ENCODE measurements at places on chromosomes 6 and 20.
A peak's percentile ranks its signal among the peaks of the same experiment; 100 is the strongest.

GRCh38 chr20:51562332-51563173 lies 20.0 kb upstream of the NFATC2 start:
- DNase-seq = peak; percentile 14

- no peak for DNase-seq
Measured at GRCh38 chr6:89452281-89452680, 19.3 kb downstream of the ANKRD6 start.

GRCh38 chr6:147618927-147619326 lies 110.4 kb downstream of the SAMD5 start:
- DNase-seq = no peak

DNA sequence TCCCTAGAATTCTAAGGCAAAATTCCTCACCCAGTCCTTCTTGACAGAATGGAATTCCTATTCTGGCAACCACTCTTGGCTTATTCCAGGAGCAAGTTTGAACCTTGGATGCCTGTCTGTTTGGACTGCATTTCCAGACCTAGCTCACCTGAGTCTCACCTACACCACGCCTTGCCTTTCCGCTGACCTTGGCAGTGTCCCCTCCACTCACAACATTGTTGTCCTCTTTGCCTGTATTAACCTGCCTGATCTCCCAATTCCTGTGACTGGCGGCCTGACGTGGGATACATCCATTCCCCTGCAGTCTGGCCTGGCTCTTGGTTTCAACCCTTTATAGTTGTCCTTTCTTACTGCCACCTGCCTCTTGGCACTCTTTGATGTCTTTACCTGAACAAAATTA lies 281.4 kb upstream of the SOX4 start:
- DNase-seq = peak; percentile 53

- no peak for DNase-seq
Measured at GRCh38 chr20:44494266-44494665, 18.6 kb downstream of the TTPAL start.

DNA sequence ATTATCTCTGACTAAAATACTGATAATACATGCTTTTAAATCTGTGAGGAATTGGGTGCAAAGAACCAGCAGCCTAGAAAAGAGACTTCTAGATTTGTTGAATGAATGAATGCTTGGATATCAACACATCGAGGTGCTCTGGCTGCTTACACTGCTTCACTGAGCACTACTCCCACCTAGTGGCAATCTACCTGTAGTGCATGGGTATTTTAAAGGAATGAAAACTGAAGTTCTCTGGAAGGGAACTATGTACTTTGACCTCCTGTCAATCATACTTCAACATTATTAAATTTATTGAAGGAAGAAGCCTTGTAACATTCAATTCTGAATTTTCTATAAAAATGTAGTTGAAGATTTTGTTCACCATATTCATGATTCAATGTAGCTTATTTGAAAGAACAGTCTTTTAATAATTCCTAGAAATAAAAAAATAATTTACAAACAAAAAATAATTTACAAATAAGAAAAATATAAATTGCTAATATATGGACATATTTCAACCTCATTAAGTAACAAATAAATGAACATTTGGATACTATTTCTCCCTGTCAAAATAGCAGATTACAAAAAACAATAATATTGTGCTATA lies 111.2 kb upstream of the MMS22L start:
- peak; percentile 44 for DNase-seq

- no peak for DNase-seq
Measured at GRCh38 chr6:33235221-33235634, 26.9 kb downstream of the RING1 start.

Measured in NCI-H510A treated with DMSO at 0.1 percent for 48 hours (cell line).